ENCODE measurements at places on chromosomes 1 and 21. TPM values are rescaled to one million over a fixed set of nuclear protein-coding genes. Genes with fewer than 3 reads are reported as not detected.

The CFHR4 gene
- total RNA-seq: not detected

The OR2T33 gene
- not detected for total RNA-seq

The S100A9 gene
- not detected for total RNA-seq

The PLCH2 gene
- not detected for total RNA-seq

The LY9 gene
- not detected for total RNA-seq

The STUM gene
- 0.73 TPM for total RNA-seq

The SLC44A3 gene
- total RNA-seq: 1.7 TPM

The HAO2 gene
- total RNA-seq: not detected

The B3GALT5 gene
- total RNA-seq: not detected

The CHAF1B gene
- total RNA-seq: 1.2 TPM

Measured in cardiac ventricle fibroblast (primary cell).